ENCODE measurements at places on chromosomes 11 and 22.

GRCh38 chr22:35044607-35045390 is 21.2 kb upstream of the ISX start:
- DNase-seq, result no peak

DNA sequence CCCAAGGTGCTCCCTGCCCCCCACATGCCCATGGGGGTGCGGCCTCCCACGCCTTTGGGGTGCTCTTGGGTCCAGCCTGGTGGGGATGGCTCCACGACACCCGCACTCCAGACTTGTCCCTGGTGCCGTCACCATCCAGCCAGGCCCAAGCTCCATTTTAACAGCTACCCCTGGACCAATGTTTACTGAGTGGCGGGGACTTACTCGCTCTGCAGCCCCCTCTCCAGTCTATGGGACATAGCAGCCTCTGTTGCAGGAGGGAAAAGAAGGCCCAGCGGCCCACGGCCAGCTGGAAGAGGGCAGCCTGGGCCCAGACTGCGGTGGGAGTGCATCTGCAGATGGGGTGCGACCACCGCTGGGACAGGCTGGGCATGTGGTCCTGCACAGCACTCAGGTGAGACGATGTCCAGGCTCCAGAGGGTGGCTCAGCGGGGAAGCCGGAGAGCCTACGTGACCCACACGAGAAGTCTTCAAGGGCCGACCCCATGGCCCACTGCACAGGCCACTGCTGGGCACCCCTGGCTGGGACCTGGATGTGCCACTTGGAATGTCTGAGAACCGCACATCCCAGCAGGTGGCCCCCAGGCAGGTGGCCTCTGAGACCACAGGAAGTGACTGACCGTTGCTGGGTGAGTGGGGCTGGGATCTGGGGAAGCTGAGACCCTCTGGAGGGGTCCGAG is 18.1 kb downstream of the IL17REL start:
- DNase-seq, result no peak

DNA sequence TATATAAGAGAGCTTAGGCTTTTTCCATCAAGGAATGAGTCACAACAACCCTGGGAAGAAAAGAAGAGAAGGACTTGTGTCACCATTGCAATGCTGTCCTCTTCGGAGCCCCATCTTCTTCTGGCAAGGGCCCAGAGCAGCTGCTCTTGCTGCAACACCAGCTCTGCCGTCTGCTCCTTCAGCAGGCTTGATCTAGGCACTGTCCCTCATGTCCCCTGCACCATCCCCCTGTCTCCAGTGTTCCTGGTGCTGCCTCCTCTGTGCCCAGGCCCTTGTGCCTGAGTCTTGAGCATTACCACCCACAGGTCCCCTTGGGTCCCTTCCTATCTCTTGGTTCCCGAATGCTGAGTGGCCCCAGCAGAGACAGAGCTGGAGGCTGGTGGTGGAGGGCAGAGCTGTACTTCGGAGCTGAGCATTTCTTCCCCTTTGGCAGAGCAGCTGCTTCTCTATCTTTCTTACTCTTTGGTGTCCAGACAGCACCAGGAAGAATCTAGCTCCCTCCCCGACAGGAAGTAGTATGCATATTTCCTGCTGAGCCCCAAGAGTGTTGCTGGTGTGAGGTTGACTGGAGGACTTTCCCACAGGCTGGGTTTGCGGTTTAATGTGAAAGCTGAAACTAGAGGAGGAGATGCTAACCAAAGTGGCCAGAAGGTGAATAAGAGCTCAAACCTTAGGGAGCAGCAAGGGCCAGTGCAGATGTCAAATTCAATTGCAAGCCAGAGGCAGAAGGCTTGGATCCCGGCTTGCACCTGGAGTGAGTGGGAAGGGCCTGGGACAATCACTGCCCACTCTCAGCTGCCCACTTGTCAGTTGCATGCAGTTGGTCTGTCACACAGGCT is 27.8 kb downstream of the WEE1 start:
- peak; percentile 64 for DNase-seq

- peak; percentile 94 for DNase-seq
Observed at GRCh38 chr22:36467946-36468345, 13.5 kb downstream of the TXN2 start.

GRCh38 chr11:102272047-102272824 is 45.0 kb upstream of the BIRC3 start:
- DNase-seq, result no peak

DNA sequence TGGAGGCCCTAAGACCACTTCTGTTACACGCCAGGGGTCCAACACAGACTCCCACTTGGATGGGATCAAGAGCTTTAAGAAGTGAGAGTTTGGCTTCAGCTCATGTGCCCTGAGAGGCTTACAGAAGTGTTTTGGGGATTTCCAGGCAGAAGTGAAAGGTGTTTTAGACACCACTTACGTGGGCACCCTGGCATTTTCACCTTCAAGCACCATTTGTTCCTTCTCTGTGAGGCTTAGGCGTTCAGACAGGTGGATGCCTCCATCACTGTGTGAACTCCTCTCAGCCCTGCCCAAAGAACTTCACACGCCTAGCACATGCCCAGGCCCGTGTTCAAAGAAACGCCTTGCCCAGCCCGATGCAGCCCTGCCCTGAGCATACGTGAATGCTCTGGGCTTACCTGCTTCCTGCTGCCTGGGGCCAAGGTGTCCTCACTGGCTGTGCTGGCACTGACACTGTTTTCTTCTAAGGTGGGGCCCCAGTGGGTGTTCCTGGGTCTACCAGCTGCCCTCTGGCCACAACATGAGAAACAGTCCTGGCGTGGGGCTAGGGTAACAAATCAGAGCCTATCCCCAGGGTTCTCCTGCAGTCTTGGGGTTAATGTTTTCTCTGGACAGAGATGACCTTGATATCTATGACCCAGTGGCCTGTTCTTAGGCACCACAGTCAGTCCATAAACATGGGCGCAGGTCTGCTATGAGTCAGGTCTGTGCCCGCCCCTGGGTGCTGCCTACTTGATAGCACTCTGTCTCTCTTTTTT is 34.0 kb downstream of the AMPD3 start:
- DNase-seq, result no peak

DNA sequence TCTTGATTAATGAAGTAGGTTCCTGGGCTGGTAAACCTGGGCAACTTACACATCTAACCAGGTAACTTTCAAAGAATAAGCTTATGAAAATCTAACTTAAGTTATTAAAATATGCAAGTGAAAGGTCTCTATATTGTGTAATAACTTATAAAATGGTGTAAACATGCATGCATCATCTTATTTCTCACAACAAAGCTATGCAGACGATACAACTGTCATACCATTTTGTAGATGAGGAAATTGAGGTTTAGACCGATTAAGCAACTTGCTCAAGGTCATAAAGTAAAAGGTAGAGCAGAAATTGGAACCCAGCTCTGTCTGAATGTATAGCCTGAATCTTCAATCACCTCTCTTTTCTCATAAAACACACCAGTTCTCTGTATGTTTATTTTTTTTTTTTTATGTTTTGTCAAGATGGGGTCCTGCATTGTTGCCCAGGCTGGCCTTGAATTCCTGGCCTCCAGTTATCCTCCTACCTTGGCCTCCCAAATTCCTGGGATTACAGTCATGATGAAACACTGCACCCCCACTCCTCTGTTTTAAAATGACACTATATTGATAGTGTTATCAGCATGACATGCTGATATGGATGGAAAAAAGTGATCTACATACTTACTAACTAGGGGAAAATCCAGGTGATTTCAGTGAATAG is 109.6 kb downstream of the SGSM3 start:
- no peak for DNase-seq

DNA sequence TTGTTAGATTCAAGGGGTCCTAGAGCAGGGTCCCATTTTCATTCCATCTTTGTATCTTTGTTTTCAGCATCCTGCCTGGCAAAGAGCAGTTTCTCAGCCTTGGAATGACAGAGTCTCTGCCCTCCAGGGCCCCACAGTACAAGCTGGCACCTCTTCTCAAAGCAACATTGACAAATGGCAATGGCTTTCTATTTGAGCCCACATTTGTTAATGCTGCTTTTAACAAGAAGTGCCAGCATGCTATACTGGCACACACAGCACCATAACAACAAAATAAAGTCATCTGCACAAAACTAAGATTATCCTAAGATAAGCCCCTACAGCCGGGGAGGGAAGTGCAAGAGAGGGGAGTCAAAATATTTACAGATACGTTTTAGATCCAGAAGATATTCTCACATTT is 309.7 kb upstream of the C11orf87 start:
- no peak for DNase-seq

DNA sequence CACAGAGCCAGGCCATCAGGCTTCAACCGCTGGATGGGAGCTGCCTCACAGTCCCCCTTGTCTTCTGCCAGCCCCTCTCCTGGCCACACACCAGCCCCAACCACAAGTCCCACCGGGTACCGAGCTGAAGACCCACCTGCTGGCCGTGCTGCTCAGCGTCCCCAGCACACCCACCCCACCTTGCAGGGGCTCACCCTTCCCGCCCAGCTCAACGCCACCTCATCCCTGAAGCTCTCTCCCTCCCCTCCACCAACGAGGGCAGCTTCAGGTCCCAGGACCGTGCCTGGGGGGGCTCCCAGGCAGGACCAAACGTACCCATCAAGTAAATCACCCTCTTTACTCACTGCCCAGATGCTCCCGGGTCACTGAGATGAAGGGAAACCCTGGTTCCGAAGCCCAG is 141.0 kb downstream of the CRYBB2 start:
- no peak for DNase-seq

GRCh38 chr11:10149553-10149952 is 144.5 kb downstream of the SBF2 start:
- DNase-seq, result no peak

DNA sequence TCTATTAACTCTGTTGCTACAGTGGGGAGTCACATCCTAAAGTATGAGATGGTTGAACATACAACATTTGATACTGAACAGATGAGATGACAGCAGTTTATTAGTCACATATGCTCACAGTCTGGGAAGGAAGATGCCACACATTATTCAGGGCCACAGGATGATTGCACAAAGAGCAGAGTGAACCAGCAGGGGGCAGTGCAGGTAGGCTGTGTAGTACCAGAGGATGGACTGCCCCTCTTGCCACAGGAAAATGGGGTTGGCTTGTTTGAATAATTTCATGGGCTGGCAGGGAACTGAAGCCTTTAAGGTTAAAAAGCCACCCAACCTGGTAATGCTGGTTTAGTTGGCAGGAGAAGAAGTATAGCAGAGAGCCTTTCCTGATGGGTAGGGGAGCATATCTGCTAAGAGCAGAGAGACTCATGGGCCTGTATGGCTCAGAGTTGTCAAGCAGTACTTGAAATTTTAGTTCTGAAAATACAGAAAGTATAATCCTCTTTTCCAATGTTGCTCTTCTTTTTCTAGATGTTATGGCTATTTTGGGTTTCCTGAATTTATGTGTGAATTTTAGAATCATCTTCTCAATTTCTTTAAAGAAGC is 180.4 kb upstream of the B3GAT1 start:
- DNase-seq, result no peak

DNA sequence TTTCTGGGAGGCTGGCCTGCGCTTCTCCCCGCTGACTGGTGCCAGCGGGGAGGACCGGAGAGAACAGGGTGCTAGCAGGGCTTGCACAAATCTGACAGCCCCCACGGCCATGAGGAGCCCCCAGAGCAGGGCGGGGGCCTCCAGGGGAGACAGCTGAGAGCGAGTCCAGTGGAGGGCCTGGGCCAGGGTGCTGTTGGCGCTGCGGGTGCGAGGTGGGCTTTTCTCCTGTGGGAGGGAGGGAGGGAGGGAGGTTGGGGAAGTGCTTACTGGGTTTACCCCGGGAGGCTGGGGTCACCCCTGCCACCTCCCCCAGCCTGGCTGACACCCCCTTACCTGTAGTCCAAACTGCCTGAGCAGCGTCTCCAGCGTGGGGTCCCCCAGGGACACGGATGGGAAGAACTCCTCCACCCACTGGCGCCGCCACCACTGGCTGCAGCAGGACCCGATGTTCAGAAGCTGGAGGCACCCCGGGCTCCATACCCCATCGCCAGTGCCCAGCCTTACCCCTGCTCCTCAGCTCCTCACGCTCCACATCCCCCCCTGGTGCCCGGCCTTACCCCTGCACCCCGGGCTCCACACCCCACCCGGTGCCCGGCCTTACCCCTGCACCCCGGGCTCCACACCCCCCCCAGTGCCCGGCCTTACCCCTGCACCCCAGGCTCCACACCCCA is 3.9 kb downstream of the LMF2 start:
- DNase-seq, result no peak

DNA sequence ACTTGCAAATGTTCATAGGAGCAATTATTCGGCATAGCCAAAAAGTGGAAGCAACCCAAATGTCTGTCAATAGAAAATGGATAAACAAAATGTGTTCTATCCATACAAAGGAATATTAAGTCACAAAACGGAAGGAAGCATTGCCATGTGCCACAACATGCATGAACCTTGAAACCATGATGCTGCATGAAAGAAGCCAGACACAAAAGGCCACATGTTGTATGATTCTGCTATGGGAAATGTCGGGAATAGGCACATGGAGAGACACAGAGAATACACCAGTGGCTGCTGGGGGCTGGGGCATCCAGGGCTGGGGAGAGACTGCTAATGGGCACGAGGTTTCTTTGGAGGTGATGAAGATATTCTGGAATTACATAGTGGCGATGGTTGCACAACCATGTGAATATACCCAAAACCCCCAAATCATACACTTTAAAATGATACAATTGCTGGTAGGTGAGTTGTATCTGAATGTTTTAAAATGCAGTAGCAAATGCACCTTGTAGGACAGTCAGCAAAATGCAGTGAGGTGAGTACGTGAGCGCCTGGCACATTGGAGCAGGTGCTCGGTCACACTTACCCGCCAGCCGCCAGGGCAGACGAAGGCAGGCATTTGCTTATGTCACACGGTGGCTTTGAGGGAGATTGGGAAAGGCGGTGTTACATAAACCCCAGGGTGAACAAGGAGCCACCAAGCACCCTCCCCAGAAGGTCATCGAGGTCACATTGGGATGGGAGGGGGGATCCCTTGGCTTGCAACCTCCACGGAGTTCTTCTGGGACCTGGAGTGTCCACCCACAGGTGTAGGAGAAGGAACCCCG is 6.3 kb upstream of the OSM start:
- no peak for DNase-seq

- peak; percentile 66 for DNase-seq
Observed at GRCh38 chr11:64996710-64997380, at the start of gene BATF2. Gene BATF2, minus strand, starts transcription at chr11:64996971. Its CDS starts 57 bp downstream, at chr11:64996914.

DNA sequence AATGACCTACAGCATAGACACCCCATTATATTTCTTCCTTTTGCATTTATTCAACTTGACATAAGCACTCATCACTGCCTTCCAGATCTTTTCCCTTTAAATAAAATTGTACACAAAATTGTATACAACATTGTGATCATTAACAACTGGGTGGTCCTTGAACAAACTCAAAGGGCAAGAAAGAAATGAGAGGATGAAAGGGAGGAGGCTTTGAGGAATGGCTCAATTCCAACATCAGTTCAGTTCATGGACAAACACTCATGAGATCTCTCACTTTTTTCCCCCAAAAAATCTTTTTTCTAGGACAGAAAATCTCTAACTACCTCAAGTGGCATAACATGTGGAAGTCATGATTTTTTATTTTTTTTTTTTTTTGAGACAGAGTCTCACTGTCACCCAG is 113.7 kb downstream of the PLEKHA7 start:
- no peak for DNase-seq

DNA sequence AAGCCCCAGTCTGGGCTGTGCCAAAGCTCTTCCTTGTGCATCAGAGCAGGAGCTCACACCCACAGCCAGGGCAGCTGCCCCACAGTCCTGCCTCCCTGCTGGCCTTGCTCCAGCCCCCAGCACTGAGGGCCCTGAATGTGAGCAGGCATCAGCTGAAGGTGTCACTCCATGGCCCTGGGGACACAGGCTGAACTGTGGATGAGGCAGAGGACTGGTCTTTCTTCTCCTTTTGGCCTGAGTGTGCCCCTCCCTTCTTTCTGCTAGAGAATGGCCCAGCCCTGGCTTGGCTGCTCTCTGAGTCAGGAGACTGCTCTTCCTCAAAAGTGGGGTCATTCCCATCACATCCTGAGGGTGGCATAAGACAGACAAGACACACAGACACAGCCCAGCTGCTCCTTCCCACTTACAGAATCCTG is 16.2 kb downstream of the OTOG start:
- DNase-seq, result no peak
